Smooth muscle cell of the coronary artery (primary cell): ENCODE measurements at places on chromosomes 13 and 19. TPM values are rescaled to one million over a fixed set of nuclear protein-coding genes. Genes with fewer than 3 reads are reported as not detected.

Gene TMPRSS9
- not detected in 2 replicates for total RNA-seq

Gene GPR183
- total RNA-seq: not detected in 2 replicates

Gene SLC10A2
- total RNA-seq: not detected in 2 replicates

Gene CLC
- not detected in 2 replicates for total RNA-seq

Gene INSL3
- total RNA-seq: not detected in 2 replicates

Gene CEACAM4
- not detected in 2 replicates for total RNA-seq

Gene PLIN5
- not detected in 2 replicates for total RNA-seq

Gene BRD4
- total RNA-seq: 8.3 and 8.7 TPM in 2 replicates

Gene PBX4
- total RNA-seq: 3.2 TPM in 1 of 2 replicates, not detected in the other

Gene ZNF700
- 4.4 and 6.5 TPM in 2 replicates for total RNA-seq

Gene ANKRD24
- 0.53 and 2.3 TPM in 2 replicates for total RNA-seq

Gene CLDND2
- total RNA-seq: not detected in 2 replicates

Gene PABPC3
- total RNA-seq: 0.08 and 0.12 TPM in 2 replicates

Gene C5AR1
- 0.08 TPM in 1 of 2 replicates, not detected in the other for total RNA-seq

Gene RNASEH2A
- total RNA-seq: 9.7 and 15.9 TPM in 2 replicates

Gene EFNA2
- not detected in 2 replicates for total RNA-seq

Gene OR10H1
- not detected in 2 replicates for total RNA-seq

Gene MATK
- total RNA-seq: 0.70 TPM in 1 of 2 replicates, not detected in the other

Gene CTXN1
- total RNA-seq: 0.12 and 2.8 TPM in 2 replicates

Gene UHRF1
- 11.9 and 27.5 TPM in 2 replicates for total RNA-seq

Gene SUCLA2
- total RNA-seq: 43.5 and 43.8 TPM in 2 replicates

Gene UNC13A
- 0.70 and 2.2 TPM in 2 replicates for total RNA-seq

Gene NMRK2
- total RNA-seq: not detected in 2 replicates

Gene ZNF724
- total RNA-seq: 2.0 and 3.8 TPM in 2 replicates

Gene ZNF570
- total RNA-seq: 8.0 and 8.7 TPM in 2 replicates

Gene ADGRE2
- under 0.01 and 0.35 TPM in 2 replicates for total RNA-seq

Gene ZNF723
- total RNA-seq: not detected in 2 replicates

Gene MLNR
- not detected in 2 replicates for total RNA-seq

Gene EBPL
- total RNA-seq: 20.4 and 54.6 TPM in 2 replicates

Gene KIR2DL4
- total RNA-seq: not detected in 2 replicates

Gene LSR
- 0.45 TPM in 1 of 2 replicates, not detected in the other for total RNA-seq

Gene WASF3
- 4.9 and 10.0 TPM in 2 replicates for total RNA-seq

Gene ZNF468
- total RNA-seq: 12.6 and 18.8 TPM in 2 replicates

Gene ZNF540
- 0.30 and 1.3 TPM in 2 replicates for total RNA-seq

Gene SLITRK6
- 1.5 TPM in 1 of 2 replicates, not detected in the other for total RNA-seq

Gene MUC16
- total RNA-seq: not detected in 2 replicates

Gene ZFP14
- 2.9 and 6.6 TPM in 2 replicates for total RNA-seq

Gene FREM2
- under 0.01 TPM in 1 of 2 replicates, not detected in the other for total RNA-seq

Gene DCT
- total RNA-seq: 0.12 TPM in 1 of 2 replicates, not detected in the other

Gene ZNF729
- not detected in 2 replicates for total RNA-seq

Gene CFAP97D2
- total RNA-seq: not detected in 2 replicates

Gene WDR87
- under 0.01 TPM in 1 of 2 replicates, not detected in the other for total RNA-seq

Gene ZNF581
- total RNA-seq: 18.8 and 20.7 TPM in 2 replicates

Gene SH2D3A
- not detected in 2 replicates for total RNA-seq

Gene LAMP1
- total RNA-seq: 167 and 324 TPM in 2 replicates

Gene CD79A
- total RNA-seq: not detected in 2 replicates

Gene COMP
- 0.23 and 2.0 TPM in 2 replicates for total RNA-seq

Gene C19orf81
- total RNA-seq: not detected in 2 replicates
